ENCODE measurements at places on chromosomes 1 and 21.

DNA sequence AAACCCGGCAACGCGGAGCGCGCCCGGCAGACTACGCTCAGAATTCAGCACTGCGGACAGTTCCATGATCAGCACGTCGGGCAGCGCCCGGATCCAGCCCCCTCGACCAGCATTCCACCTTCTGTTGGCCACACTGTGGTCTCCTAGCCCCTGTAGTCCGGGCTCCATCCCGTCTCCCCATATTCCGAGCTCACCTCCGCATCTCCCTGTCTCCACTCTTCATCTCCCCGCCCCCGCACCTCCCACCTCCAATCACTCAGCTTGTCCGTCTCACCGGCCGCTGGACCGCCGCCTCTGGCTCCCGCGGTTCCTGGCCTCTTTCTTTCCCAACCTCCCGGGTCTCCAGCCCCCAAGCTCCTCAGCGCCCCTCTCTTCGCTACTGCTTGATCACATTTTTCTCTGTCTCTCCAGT is 500 bp downstream of the EPHA10 start:
- peak; percentile 57 for DNase-seq

DNA sequence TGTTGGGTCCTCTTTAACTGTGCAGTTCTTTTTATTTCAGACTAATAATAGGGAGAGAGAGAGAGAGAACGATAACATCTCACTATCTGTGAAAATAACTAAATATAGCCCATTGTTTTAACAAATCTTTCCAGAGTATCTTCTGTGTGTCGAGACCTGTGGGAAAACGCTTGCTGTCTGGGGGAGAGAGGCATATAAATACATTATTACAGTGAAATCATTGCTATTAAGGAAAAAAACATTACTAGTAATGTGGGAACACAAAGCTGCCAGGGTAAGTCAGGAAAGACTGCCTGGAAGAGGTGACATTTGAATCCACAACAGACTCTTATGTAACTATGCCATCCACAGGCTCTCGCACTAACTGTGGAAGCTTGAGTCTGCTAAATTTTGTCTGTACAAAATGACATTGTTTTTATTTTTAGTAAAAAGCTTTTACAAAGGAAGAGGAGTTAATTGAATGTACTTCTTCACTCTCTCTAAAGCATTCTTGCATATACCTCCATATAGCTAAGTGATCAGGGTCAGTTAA is 59.8 kb upstream of the PGD start:
- DNase-seq, result no peak

GRCh38 chr1:3483801-3484444 is 29.5 kb downstream of the ARHGEF16 start:
- DNase-seq, result peak; percentile 55

DNA sequence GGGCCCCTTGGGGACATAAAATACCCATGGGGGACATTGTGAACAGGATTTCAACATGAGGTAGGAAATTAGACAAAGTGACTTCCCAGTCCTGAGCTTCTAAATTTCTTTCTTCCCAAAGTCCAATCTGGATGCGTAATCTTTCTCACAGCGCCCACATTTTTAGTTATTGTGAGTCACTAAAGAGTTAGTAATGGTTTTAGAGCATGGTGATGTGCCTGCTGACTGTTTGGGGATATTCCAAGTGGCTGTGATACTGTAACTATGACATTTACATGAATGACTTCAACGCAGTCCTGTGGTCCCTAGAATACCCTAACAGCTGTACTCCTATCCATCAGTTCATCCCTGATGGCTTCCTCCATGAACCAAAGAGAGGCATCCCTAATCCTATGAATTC is 224.0 kb upstream of the COA6 start:
- peak; percentile 44 for DNase-seq

GRCh38 chr1:162179121-162179520 is 109.6 kb downstream of the NOS1AP start:
- DNase-seq, result no peak

DNA sequence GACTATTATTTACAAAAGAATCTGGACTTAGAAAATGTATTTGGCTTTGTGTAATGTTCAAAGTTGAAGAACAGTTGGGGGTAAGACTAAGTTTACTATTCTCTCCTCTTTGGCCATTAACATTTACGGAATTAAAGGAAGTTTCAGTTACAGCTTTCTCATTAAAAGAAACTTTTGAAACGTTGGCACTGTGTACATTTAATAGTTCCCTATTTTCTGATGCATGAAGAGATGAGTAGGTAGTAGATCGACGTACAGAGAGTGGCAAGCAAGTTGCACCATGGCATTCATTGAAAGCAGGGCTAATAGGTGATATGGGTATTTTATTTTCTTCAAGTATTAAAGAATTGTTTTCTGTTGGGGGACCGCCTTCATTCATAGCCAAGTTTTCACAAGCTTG is 3.2 kb downstream of the ASPM start:
- DNase-seq, result peak; percentile 56

DNA sequence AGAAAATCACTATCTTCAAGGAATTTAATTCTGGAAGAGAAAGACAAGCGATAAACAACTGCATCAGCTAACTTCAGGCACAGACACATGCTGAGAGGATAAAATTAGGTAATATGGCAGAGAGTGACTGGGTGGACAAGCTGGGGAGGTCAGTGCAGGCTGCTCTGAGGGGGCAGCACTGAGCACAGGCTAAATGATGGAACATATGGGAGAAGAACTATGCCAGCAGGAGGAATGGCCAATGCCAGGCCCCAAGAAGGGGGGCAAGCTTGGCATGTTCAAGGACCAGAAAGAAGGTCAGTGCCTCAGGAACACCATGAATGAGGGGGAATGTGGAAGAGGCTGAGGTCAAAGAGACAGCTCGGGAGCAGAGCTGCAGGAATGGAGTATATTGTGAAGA is 190.7 kb upstream of the MAP1LC3C start:
- DNase-seq, result no peak

- no peak for DNase-seq
Observed at GRCh38 chr1:51385776-51386175, 55.4 kb upstream of the TTC39A start.

GRCh38 chr1:47432071-47433036 is 5.5 kb upstream of the FOXD2 start:
- peak; percentile 86 for DNase-seq

GRCh38 chr1:186301448-186301847 is 73.6 kb downstream of the TPR start:
- DNase-seq, result no peak

GRCh38 chr1:73382966-73383365 is 815.0 kb downstream of the LRRIQ3 start:
- DNase-seq, result no peak

DNA sequence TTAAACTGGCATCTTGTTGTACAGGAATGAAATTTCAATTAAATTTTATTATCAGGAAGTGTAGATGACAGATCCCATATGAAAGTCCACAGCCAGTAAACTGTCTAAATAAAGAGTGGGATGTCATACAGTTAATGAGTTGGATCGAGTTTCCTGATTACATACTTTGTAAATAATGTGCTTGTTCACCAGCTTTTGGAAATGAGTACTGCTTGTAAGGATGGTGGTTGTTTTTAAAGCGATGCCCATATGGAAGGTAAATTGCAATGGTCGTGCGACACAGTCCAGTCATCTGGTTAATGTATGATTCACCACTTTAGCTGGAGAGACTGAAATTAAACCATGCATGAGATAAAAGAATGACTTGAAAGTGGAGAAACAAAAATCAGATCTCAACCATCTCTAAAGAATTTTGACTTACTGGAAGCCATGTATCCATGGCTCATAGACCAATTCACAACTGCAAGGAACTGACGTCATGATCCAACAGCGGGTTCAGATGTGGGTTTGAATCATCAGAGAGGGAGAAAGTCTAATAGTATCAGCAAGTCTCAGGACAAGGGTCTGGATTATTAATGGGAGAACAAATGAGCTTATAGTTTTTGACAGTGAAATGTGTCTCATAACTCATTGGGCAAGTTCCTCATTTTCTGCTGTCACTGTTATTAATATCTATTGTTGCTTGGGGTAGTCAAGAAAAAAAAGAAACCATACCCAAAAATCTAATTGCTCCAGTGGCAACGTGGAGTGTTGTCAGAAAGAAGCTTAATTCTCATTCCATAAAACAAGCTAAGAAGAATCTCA is 49.0 kb downstream of the MAP10 start:
- DNase-seq, result peak; percentile 28

DNA sequence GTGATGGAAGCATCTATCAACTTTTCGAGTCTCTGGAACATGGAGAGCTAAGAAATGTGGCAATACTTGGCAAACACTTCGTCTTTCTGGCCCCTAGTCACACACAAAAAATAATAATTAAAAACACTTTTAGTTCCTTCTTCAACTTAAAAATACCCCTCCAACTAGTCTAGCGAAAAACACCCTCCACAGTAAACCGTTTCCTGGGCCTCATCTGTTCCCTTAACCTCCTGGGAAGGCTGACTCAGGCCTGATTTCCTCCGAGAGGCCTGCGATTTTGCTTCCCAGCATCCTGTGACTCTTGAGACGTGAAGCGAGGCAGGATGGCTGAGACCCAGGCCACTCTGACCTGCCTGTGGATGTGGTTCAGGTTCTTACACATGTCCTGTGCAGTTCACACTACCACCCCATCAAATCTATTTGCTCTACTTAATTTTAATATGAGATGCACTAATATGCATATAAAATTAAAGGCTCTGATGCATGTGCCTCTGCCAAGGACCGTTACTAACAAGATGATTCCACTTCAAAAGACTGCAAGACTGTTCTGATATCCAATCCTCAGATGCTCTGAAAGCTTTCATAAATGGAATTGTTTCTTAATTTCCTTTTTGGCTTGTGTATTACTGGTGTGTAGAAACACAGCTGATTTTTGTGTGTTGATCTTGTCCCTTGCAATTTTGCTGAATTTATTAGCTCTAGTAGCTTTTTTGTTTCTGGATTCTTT is 3.5 kb downstream of the NAV1 start:
- peak; percentile 76 for DNase-seq

DNA sequence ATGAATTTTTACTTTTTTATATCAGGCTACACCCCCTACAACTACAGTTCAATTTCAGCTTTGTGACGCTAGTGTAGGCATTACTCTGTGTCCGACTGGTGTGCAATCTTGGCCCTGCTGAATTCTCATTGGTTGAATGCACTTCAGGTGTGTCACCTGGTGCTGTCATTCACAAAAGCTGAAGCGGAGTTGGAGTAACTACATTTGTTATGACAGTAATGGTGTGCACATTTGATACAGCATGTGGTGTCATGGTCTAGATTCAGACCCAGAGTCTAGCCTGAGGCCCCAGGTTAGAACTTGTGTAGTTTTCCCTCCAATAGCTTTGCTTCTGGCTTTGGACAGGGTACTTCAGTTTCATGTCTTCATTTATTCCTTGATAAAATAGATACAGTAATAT is 88.7 kb downstream of the C1orf94 start:
- DNase-seq, result no peak

- no peak for DNase-seq
Observed at GRCh38 chr1:229092377-229093237, 178.3 kb upstream of the RAB4A start.

DNA sequence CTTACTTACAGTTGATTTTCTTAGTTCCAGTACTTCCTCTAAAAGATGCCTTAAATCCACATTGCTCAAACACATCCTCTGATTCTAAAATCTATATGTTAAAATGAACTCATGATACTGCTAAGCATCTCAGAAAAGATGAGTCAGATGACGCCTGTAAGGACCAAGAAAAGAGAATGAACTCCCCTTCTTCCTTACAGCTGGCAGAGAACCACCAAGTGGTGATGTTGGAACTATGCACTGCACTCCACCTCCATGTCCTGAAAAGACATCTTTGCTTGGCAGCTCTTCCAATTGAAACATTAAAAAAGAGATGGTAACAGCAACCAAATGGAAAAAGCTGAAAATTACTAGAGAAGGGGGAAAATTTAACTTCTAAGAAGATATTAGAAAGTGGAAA is 648.8 kb downstream of the PTPRC start:
- peak; percentile 37 for DNase-seq

- no peak for DNase-seq
Observed at GRCh38 chr1:100736746-100737145, 17.2 kb downstream of the VCAM1 start.

- no peak for DNase-seq
Observed at GRCh38 chr1:113434081-113434873, 44.0 kb downstream of the MAGI3 start.

- no peak for DNase-seq
Observed at GRCh38 chr21:46124083-46124925, 26.4 kb downstream of the COL6A2 start.

- DNase-seq, result peak; percentile 47
Observed at GRCh38 chr1:64920941-64921589, 45.3 kb downstream of the JAK1 start.

- peak; percentile 89 for DNase-seq
Observed at GRCh38 chr21:45590246-45590725, 48.0 kb upstream of the SLC19A1 start.

GRCh38 chr1:24322470-24323177 is 3.5 kb downstream of the GRHL3 start:
- no peak for DNase-seq

GRCh38 chr1:975365-975764 is 6.5 kb downstream of the PERM1 start:
- DNase-seq, result no peak

- DNase-seq, result no peak
Observed at GRCh38 chr1:116912846-116913245, 3.1 kb downstream of the PTGFRN start.

DNA sequence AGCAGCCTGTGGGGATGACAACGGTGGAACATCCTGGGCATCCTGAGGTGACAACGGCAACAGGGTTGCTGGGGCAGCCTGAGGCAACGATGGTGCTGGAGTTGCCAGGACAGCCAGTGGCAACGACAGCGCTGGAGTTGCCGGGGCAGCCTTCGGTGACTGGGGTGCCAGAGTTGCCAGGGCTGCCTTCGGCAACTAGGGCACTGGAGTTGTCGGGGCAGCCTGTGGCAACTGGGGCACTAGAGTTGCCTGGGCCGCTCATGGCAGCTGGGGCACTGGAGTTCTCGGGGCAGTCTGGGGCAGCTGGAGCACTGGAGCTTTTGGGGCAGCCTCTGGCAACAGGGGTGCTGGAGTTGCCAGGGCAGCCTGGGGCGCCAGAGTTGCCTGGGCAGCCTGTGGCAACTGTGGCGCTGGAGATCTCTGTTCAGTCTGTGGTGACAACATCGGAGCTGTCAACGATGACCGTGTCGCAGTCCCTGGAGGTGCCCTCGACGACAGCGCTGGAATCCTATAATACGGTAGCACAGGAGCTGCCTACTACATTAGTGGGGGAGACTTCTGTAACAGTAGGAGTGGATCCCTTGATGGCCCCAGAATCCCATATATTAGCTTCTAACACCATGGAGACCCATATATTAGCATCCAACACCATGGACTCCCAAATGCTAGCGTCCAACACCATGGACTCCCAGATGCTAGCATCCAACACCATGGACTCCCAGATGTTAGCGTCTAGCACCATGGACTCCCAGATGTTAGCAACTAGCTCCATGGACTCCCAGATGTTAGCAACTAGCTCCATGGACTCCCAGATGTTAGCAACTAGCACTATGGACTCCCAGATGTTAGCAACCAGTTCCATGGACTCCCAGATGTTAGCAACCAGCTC is 8.2 kb downstream of the SON start:
- DNase-seq, result no peak

- DNase-seq, result no peak
Observed at GRCh38 chr1:205523261-205523890, 18.9 kb downstream of the CDK18 start.

- peak; percentile 61 for DNase-seq
Observed at GRCh38 chr21:44455524-44456213, 359 bp downstream of the LRRC3 start.
